A549 (cell line): ENCODE measurements at places on chromosomes 12 and 14. TPM values are rescaled to one million over a fixed set of nuclear protein-coding genes. Genes with fewer than 3 reads are reported as not detected.

The OR4K17 gene
- not detected in 3 replicates for polyA plus RNA-seq

DNA sequence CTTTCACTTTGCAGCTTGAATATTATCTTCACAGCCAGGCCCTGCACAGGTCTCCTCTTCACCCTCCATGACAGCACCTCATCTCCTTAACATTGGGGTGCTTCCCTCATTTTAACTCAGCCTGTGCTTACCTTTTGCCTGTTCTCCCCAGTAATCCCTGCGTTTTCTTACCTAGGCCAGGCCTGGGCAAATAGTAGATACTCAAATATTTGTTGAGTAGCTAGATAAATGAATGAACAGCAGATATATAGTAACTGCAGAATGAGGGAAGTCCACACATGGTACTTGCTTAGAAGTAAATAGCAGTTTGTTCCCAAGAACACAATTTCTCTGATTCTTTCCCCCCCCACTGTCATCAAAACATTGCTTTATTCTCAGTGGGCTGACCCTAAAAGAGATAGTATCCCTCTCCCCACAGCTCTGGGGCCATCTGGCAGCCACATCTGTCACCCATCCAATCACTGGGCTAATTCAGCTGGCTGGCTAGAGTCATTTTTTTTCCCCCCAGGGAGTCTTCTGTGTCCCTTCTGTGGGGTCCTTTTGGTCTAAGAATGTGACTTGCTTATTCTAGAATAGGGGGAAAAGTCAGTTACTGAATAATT is 43.2 kb downstream of the APPL2 start:
- DNase-seq: no peak

DNA sequence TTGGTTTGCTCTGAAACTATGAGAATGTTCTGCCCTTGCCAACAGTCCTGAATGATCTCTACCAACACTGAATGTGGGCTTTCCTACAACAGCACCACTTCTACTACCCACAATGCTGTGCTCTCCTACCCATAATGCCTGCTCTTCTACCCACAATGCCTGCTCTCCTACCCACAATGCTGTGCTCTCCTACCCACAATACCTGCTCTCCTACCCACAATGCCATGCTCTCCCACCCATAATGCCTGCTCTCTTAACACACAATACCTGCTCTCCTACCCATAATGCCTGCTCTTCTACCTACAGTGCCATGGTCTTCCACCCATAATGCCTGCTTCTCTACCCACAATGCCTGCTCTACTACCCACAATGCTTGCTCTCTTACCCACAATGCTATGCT is 92.3 kb downstream of the KCNK13 start:
- no peak for DNase-seq

DNA sequence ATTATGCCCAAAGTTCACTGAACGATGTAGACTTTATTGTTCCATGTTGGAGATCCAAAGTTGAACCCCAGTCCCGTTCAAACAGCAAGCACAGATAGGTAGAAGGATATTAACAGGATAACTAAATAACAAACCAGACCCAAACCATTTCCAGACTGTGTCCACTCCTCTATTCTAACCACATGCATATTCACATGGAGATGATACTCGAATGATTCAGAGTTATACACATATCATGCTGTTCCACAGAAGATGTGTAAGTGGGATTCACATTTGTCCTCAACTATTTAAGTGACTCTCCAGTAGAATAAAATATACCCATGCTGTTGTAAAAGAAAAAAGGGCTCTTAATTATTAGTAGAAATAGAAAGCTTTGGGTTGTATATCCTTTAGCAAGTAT is 185.9 kb downstream of the ITPR2 start:
- no peak for DNase-seq

DNA sequence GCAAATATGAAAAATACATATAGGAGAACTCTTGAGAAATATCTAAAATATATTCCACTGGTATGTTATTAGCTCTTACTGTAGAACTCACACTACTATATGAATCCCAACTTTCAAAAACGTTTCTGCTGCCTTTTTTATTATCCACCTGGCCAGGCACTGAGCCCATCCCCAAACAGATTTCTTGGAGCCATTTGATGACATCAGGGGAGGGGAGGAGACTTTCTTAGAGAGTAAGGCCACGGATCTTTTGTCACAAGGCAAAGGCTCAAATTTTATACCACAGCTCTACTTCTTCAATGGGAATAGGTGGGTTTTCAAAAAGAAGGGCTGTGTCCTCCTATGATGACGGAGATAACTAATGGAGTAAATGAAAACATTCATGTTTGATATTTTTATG is 83.0 kb downstream of the SLC25A21 start:
- no peak for DNase-seq

DNA sequence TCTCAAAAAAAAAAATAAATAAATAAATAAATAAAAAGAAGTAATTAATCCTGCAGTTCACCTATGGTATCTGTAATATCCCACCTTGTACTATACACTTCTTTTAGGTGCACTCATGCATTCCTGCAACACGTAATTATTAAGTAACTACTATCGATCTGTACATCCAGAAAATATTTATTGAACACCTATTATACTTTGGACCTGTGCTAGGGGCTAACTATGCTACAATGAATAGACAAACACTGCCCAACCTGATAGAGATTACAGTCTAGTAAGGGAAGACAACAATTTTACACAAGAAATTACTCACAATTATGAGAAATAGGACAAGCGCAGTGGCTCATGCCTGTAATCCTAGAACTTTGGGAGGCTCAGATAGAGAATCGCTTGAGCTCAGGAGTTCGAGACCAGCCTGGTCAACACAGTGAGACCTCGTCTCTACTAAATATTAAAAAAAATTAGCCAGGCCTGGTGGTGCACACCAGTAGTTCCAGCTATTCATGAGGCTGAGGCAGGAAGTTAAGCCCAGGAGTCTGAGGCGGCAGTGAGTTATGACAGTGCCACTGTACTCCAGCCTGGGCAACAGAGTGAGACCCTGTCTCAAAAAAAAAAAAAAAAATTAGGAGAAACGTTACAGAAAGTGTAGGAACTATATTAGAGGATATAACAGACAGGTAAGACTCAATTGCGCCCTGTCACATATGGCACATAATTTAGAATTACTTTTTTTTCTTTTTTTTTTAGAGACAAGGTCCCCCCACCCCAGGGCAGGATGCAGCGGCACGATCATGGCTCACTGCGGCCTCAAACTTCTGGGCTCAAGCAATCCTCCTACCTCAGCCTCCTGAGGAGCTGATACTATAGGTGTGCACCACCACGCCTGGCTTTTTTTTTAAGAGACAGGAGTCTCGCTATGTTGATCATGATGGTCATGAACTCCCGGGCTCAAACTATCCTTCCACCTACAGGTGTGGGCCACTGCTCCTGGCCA is 1.2 kb downstream of the NRDE2 start:
- DNase-seq: no peak

The MMP19 gene
- 0.09 to 0.11 TPM (median 0.09 TPM) in 3 replicates for polyA plus RNA-seq

- DNase-seq: peak; percentile 98
These were observed 21.9 kb upstream of the IFT81 start for GRCh38 chr12:110102255-110102654.

DNA sequence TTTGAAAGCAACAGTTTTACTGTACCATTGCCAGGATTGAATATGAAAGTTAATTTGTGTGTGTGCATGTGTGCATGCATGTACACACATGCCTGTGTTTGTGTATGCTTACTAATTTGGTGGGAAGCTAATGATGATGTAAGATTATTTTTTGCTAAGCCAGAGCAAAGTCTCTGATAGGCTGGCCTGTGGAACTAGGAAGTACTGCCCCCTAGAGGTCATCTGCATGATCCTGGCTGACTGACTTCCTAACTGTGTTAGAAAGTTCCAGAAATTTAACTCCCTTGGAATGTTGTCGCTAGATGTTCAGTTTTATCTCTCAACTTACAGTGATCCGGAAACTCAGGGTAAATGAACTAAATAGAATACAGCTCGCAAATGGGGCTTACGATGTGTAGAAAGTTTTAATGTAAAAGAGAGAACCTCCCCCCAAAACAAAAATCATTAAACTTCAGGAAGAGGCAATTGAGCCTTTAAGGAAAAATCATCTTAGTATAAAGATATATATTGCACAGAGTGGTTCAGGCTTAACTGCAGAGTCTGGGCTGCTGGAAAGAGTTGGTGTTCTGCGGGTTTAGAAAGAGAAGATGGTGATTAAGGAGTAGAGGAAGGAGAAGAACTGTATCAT is 34.3 kb upstream of the SLC38A1 start:
- DNase-seq: peak; percentile 39

The INHBE gene
- 0.50 to 0.74 TPM (median 0.67 TPM) in 3 replicates for polyA plus RNA-seq

- DNase-seq: no peak
These were observed 8.2 kb upstream of the CCDC85C start for GRCh38 chr14:99612071-99612737.

GRCh38 chr12:1201886-1202285 is 210.9 kb downstream of the ERC1 start:
- DNase-seq: no peak

GRCh38 chr12:1373901-1374735 is 220.3 kb downstream of the FBXL14 start:
- DNase-seq: no peak

DNA sequence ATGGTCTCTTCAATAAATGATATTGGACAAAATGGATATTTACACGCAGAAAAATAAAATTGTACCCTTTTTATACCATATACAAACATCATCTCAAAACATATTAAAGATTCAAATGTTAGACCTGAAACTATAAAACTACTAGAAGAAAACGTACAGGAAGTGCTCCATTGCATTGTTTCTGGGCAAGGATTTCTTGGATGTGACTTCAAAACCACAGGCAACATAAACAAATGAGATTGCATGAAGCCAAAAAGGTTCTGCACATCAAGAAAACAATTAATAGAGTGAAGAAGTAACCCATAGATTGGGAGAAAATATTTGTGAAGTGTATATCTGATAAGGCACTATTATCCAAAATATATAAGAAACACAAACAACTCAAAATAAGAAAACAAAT is 812.4 kb downstream of the NRXN3 start:
- DNase-seq: no peak
